NCI-H1436 treated with DMSO at 0.1 percent for 48 hours (cell line): ENCODE measurements at places on chromosomes 1 and 21.

GRCh38 chr1:22916471-22916820, 56.2 kb downstream of the LACTBL1 start:
- peak; percentile 25 for DNase-seq

DNA sequence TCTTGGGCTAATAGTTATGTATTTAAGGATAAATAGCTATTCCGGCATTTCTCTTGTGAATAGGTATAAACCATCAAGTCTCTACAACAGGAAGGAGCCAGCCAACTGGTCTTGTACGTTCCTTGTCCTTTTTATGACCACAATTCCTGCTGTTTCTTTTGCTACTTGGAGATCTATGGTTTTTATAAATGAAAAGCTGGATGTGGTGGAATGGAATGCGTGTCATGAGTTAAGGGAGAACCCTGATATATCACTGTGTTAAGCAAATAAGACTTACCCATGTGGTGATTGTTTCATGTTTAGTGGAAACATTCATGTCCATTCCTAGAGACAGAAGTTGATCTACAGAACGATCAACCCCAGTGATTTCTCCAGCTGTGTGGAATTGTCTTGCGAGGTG, 282.1 kb downstream of the RPS6KC1 start:
- DNase-seq, result no peak

- no peak for DNase-seq
Observed at GRCh38 chr1:60916199-60916598, 166.2 kb upstream of the NFIA start.

DNA sequence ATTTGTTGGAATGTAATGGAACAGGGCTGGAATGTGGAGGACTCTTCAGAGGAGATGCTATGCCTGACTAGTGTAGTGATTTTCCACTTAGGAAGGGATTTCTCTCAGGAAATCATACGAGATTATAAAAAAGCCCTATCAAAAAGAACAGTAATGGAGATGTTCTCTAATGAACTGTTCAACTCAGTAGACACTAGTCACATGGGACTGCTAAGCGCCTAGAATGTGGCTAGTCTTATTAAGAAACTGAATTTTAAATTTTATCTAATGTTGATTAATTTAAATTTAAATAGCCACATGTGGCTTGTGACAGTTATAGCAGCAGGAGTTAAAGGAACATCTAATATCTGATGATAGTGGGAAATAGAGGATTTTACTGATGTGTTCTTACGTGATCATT, 94.0 kb downstream of the SLC35F3 start:
- no peak for DNase-seq

- DNase-seq, result no peak
Observed at GRCh38 chr1:36446271-36446670, 4.0 kb downstream of the OSCP1 start.

- DNase-seq, result no peak
Observed at GRCh38 chr1:236353813-236354212, 40.3 kb upstream of the EDARADD start.

DNA sequence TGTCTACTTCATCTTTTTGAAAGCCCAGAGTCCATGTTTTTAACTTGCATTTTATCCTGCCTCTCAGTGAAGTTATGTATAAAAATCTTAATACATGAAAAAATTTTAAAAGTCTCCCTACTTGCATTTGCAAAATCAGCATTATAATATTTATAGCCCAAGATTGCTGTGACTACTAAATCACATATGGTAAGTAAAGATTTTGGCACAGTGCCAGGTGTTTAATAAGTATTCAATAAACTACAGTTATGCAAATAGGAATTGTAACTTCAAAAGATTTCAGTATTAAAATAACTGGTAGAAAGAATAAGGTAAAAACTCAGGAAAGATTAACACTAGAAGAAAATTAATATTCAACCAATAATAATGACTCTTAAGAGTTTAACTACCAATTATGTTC, 641.7 kb downstream of the LRRIQ3 start:
- DNase-seq, result no peak

DNA sequence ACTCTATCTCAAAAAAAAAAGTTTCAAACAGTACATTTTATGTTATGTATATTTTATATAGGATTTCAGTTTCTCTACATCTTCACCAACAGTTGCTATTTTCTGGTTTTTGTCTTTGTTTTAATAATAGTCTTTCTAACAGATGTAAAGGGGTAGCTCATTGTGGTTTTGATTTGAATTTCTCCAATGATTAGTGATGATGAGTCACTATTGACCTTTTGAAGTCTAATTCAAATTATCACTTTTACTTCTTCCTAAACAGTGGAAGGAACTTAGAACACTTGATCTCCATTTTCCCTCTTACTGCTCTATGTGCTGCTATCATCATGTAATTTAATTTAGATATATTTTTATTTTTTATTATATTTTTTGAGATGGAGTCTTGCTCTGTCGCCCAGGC, 31.7 kb upstream of the SHCBP1L start:
- no peak for DNase-seq

GRCh38 chr1:227729881-227730629, 5.0 kb downstream of the JMJD4 start:
- no peak for DNase-seq
